ENCODE measurements at places on chromosomes 2 and 18. TPM values are rescaled to one million over a fixed set of nuclear protein-coding genes. Genes with fewer than 3 reads are reported as not detected.

GRCh38 chr2:88054782-88055370 lies 707 bp downstream of the KRCC1 start:
- H3K4me3 ChIP-seq, result peak overlapping the region; percentile 92
- no peaks in the 10 kb centered on the region for H3K27me3 ChIP-seq
- DNase-seq, result peak; percentile 79
- no peaks in the 10 kb centered on the region for H3K36me3 ChIP-seq

- no peak overlapping the region for H3K27ac ChIP-seq
- H3K4me1 ChIP-seq, result peaks cover 8% of the 10 kb centered on the region
- no peak overlapping the region for H3K4me3 ChIP-seq
- DNase-seq, result no peak
Measured at GRCh38 chr2:64915510-64915900, 73.7 kb upstream of the SLC1A4 start.

DNA sequence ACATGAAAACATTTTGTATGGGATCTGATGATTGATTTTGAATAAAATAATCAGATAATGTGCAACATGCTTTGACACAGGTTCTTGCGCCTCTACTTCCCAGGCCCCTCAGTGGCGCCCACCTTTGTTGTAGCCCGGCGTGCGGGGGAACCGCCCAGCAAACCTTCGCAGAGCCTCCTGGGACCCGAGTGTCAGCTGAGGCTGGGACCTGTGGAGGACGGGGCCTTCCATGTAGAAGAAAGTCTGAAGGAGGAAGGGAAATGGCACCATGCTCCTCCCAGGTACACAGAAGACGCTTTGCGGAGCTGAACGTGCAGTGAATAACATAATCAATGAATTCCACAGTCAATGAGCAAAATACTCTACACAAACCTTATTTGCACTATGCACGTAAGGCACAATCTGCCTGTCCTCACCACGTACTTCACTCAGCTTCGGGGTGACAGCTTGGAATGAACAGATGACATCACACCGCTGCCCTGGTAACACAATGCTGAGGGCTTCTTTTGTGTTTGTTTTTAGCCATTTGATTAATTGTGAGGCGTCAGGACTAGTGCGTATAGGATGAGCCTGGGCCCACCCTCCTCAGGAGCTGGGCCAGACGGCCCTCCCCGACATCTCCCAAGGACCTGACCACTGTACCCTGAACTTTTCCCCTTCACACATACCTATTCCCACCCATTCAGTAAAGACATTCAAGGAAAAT lies 78.1 kb downstream of the TWIST2 start:
- H3K4me1 ChIP-seq, result peaks cover 12% of the 10 kb centered on the region
- peaks cover 15% of the 10 kb centered on the region for H3K27me3 ChIP-seq
- H3K36me3 ChIP-seq, result no peaks in the 10 kb centered on the region
- H3K27ac ChIP-seq, result no peak overlapping the region
- DNase-seq, result no peak

GRCh38 chr2:215677481-215677880 lies 241.6 kb upstream of the FN1 start:
- no peaks in the 10 kb centered on the region for H3K4me1 ChIP-seq
- no peak overlapping the region for H3K4me3 ChIP-seq
- no peaks in the 10 kb centered on the region for H3K36me3 ChIP-seq
- H3K27ac ChIP-seq, result no peak overlapping the region
- DNase-seq, result no peak

DNA sequence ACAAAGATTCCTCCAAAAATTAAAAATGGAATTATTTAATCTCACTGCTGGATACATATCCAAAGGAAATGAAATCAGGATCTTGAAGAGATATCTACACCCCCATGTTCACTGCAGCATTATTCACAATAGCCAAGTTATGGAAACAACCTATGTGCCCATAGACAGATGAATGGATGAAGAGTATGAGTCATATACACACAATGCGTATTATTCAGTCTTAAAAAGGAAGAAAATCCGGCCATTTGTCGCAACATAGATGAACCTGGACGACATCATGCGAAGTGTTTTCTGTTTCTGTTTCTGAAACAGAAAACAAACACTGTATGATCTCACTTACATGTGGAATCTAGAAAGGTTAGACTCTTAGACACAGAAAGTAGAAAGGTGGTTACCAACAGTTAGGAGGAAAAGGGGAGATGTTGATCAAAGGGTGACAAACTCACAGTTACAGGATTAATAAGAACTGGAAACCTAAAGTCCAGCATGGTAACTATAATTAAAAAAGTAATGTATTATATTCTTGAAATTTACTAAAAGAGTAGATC lies 87.8 kb upstream of the ERBB4 start:
- no peaks in the 10 kb centered on the region for H3K27me3 ChIP-seq
- H3K27ac ChIP-seq, result no peak overlapping the region
- no peaks in the 10 kb centered on the region for H3K36me3 ChIP-seq
- no peak overlapping the region for H3K4me3 ChIP-seq
- H3K4me1 ChIP-seq, result no peaks in the 10 kb centered on the region

GRCh38 chr2:13652531-13653313 lies 936.0 kb downstream of the TRIB2 start:
- no peak overlapping the region for H3K4me3 ChIP-seq
- DNase-seq, result no peak

GRCh38 chr2:201996679-201997314 lies 36.9 kb upstream of the FZD7 start:
- H3K4me3 ChIP-seq, result no peak overlapping the region
- H3K27ac ChIP-seq, result no peak overlapping the region
- H3K36me3 ChIP-seq, result no peaks in the 10 kb centered on the region
- H3K4me1 ChIP-seq, result peaks cover 7% of the 10 kb centered on the region

DNA sequence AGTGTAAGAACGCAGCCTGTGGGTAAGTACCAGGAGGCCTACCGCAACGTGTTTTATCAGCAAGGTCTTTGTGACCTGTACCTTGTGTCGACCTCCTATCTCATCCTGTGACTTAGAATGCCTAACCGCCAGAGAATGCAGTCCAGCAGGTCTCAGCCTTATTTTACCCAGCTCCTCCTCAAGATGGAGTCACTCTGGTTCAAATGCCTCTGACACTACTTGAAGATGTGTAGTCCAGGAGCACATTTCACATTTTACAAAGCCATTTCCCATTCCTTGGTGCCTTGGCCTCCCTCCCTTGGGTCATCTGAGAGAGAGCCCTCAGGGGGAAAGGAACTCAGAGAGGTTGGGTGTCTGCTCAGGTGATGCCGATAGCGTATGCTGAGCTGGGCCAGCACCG lies 6.6 kb upstream of the HPCAL1 start:
- no peak for DNase-seq
- no peaks in the 10 kb centered on the region for H3K36me3 ChIP-seq
- H3K27ac ChIP-seq, result no peak overlapping the region
- H3K4me1 ChIP-seq, result peaks cover 10% of the 10 kb centered on the region
- H3K4me3 ChIP-seq, result no peak overlapping the region

- no peak overlapping the region for H3K4me3 ChIP-seq
- peaks cover 11% of the 10 kb centered on the region for H3K4me1 ChIP-seq
- H3K27me3 ChIP-seq, result no peaks in the 10 kb centered on the region
- H3K27ac ChIP-seq, result no peak overlapping the region
- DNase-seq, result no peak
Measured at GRCh38 chr2:107806901-107807300, 19.8 kb upstream of the RGPD4 start.

- DNase-seq, result no peak
- H3K4me1 ChIP-seq, result no peaks in the 10 kb centered on the region
- H3K4me3 ChIP-seq, result no peak overlapping the region
- peaks cover 33% of the 10 kb centered on the region for H3K36me3 ChIP-seq
- no peaks in the 10 kb centered on the region for H3K27me3 ChIP-seq
Measured at GRCh38 chr2:197615016-197615652, 60.3 kb downstream of the RFTN2 start.

DNA sequence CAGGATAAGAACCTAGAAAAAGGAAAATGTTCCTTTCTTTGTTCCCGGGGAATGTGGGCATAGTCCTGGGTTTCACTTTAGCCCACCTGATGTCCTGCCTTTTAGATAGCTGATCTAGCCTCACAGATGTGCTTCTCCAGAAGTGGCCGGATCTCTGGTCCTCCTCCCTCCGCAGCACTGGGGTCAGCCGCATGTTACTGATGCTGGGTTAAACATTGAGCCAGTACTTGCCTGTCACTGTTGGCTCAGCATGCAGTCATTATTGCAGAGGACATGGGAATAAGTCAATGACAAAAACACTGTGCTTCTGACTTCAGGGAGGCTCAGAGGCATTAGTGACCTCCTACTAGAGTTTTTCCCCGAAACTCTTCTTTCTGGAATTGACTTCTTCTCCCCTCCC lies 27.6 kb downstream of the NCK2 start:
- DNase-seq, result peak; percentile 45
- peak overlapping the region; percentile 84 for H3K27ac ChIP-seq
- H3K4me1 ChIP-seq, result peaks cover 60% of the 10 kb centered on the region
- H3K36me3 ChIP-seq, result peaks cover 5% of the 10 kb centered on the region
- H3K27me3 ChIP-seq, result no peaks in the 10 kb centered on the region

DNA sequence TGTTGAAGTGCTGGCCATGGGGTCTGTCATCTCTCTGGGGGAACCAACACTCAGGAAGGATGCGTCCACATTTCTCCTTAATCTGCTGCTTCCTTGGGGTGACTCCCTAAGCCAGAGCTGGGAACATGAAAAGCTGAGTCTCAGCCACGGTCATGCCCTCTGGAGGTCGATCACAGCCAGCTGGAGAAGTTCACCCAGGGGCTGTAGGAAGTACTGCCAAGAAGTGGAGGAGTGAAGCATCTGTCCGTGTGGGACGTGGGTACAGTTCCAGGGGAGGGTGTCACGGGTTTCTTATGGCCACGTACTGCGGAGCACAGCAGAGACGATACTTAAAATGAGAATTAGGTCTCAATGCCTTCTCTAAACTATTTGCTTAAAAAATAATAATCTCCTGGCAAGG lies 42.4 kb upstream of the IGFBP2 start:
- peak; percentile 63 for DNase-seq
- no peaks in the 10 kb centered on the region for H3K27me3 ChIP-seq
- no peak overlapping the region for H3K4me3 ChIP-seq
- H3K27ac ChIP-seq, result no peak overlapping the region

DNA sequence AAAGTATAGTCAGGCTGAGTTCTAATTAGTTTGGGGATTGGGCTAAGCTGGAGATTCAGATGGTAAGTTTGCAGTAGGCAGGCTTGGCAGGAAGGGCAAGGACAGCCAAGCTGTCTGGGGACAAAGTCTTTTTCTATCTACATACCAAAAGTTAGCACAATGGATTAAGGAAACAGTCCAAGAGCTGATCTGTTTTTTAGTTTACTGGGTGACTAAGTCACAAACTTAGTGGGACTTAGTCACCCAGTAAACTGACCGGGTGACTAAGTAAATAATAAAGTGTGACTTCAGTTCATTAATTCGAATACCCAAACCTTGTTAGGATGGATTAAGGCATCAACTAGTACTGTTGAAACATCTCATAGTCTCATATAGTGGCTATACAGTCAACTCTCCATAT lies 1386.0 kb upstream of the CELF4 start:
- no peak overlapping the region for H3K4me3 ChIP-seq
- H3K36me3 ChIP-seq, result no peaks in the 10 kb centered on the region
- H3K27me3 ChIP-seq, result no peaks in the 10 kb centered on the region
- H3K27ac ChIP-seq, result no peak overlapping the region
- DNase-seq, result no peak
- H3K4me1 ChIP-seq, result no peaks in the 10 kb centered on the region

DNA sequence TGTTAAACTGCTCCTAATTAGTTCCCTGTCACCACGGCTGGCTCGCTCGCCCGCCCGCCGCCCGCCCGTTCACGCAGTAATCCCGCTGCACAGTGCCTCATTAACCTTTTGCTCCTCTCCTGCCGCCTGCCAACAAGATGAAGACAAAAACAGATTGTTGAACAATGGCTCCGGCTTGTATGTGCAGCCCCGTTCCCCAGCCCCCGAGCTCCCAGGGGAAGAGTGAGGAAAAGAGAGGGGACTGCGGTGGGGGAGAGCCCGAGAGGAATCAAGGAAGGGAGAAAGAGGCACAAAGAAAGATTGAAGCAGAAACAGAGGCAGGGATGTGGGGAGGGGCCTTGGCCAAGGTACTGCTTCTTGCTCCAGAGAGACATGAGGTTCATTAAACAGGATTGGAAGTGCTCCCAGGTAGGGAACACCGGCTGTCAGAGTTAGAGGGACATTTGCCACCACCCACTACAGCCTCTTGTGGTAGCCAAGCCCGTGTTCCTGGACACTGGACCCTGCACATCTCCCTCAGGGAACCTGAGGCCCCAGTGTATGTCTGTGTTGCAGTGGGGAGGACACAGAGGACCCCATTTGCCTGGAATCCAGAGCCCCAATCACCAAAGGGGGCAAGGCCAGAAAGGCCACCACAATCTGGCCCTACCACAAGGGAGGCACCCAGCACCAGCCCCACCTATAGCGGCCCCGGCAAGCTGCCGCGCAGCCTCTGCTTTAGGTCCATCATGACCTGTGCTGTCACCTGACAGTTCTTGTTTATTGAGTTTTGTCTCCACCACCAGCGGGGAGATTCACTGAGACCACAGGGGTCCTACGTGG lies 38.1 kb downstream of the EMX1 start:
- no peak overlapping the region for H3K27ac ChIP-seq
- no peaks in the 10 kb centered on the region for H3K36me3 ChIP-seq
- no peaks in the 10 kb centered on the region for H3K27me3 ChIP-seq
- H3K4me1 ChIP-seq, result peaks cover 17% of the 10 kb centered on the region
- peak; percentile 27 for DNase-seq
- H3K4me3 ChIP-seq, result no peak overlapping the region

- no peak overlapping the region for H3K4me3 ChIP-seq
- no peaks in the 10 kb centered on the region for H3K27me3 ChIP-seq
Measured at GRCh38 chr18:44911773-44912172, 231.1 kb downstream of the SETBP1 start.

DNA sequence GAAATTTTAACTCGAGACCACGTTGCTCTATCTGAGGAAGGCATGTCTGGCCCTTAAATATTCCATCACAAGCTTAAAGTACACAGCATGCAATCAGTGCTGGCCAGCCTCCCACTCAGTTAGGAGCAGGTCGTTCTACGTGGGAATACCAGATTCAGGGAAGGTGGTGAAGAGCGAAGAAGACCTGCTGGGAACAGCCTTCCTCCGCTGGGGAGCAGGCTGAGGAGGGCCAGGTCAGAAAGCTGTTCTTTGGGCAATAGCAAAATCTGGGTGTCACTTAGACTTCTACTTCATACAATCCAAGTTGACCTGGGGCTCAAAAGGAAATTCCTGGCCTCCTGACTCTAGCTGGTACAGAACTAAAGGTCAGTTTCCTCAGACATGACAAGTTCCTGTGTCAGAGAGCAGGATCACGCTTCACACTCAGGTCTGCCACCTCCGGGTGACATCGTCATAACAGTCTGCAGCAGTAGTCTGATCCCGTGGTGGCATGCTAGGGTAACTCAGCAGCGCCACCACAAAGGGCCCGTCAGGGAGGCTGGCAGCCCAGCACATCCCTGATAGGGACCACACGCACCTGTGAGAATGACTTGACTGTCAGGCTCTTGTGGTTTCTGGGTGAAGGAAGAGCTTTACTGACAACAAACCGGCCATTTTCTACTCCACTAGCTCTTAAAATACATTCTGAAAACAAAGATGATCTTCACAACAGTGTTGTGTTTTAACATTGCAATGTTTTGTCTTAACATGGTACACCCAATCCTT lies 35.2 kb upstream of the NAPG start:
- H3K36me3 ChIP-seq, result peaks cover 2% of the 10 kb centered on the region
- no peak for DNase-seq
- H3K27ac ChIP-seq, result no peak overlapping the region
- H3K27me3 ChIP-seq, result no peaks in the 10 kb centered on the region
- H3K4me1 ChIP-seq, result no peaks in the 10 kb centered on the region

Gene TFPI
- 46.9 TPM for total RNA-seq

Gene TRIM54
- total RNA-seq, result 56.0 TPM

Gene CDK15
- total RNA-seq, result 1.1 TPM

Gene TBR1
- not detected for total RNA-seq

Gene ABCG8
- not detected for total RNA-seq
